ENCODE measurements at places on chromosomes 5 and 9. TPM values are rescaled to one million over a fixed set of nuclear protein-coding genes. Genes with fewer than 3 reads are reported as not detected.

Gene DNAJC25
- 13.3 TPM for polyA plus RNA-seq

DNA sequence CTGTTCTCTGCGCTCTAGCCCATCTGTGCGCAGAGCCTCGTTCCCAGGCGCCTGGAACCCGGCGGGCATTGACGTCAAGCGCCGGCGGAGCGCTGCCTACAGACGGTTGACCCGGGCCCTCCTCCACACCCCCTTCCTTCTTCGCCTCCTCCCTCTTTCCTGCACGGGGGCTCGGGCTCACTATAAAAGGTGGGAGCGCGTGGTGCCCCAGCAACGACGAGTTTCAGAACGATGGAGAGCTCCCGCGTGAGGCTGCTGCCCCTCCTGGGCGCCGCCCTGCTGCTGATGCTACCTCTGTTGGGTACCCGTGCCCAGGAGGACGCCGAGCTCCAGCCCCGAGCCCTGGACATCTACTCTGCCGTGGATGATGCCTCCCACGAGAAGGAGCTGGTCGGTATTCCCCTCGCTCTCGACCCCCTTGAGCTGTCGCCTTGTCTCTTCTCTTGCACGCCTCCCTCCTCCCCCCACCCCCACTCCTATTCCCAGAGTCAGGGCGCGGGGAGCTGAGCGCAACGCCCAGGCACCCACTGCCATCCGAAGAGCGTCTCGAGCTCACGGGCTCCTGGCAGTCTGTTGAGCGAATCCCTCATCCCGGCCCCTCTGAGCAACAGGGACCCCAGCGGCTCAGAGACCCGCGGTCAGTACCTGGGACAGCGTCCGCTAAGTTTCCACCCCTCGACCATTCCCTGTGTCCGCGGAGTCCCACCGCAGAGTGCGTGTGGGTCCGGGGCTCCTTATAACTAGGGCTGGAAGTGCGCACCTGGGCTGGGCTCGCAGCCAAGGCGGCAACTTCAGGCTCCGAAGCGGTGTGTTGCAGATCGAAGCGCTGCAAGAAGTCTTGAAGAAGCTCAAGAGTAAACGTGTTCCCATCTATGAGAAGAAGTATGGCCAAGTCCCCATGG is at the start of gene CARTPT:
Gene CARTPT, plus strand, starts transcription at position 213 of the 902 bp plus-strand sequence. Its CDS starts 19 bp downstream, at position 232.
- DNase-seq, result peak; percentile 60

Gene CMBL
- polyA plus RNA-seq, result 48.9 TPM

GRCh38 chr5:50724262-50724661 is 57.8 kb downstream of the PARP8 start:
- no peak for DNase-seq

Data from renal pelvis (tissue), 12 donors.